ENCODE measurements at places on chromosomes 4 and X. TPM values are rescaled to one million over a fixed set of nuclear protein-coding genes. Genes with fewer than 3 reads are reported as not detected.

Gene PRDM8
- total RNA-seq = 3.7 TPM

Gene TACR3
- not detected for total RNA-seq

Gene PAGE5
- total RNA-seq = not detected

Gene KDM5C
- total RNA-seq = 39.2 TPM

Gene SLC6A8
- 30.5 TPM for total RNA-seq

Gene EIF2S3
- total RNA-seq = 214 TPM

Gene RPA4
- total RNA-seq = not detected

Gene ITIH6
- total RNA-seq = not detected

Gene PRSS12
- 1.0 TPM for total RNA-seq

Gene PCDH18
- total RNA-seq = 1.5 TPM

Gene SMARCA1
- total RNA-seq = 20.1 TPM

Gene H2BW2
- not detected for total RNA-seq

Gene RADX
- total RNA-seq = 1.4 TPM

Gene FTSJ1
- total RNA-seq = 113 TPM

Gene BEX3
- 168 TPM for total RNA-seq

Gene SSX4B
- total RNA-seq = not detected

Gene MAGEB2
- not detected for total RNA-seq

Gene RASGEF1B
- 1.0 TPM for total RNA-seq

Gene SPP1
- 112 TPM for total RNA-seq

Gene GPRASP1
- total RNA-seq = 0.98 TPM

Gene RNF212
- total RNA-seq = 3.5 TPM

Gene GYPA
- total RNA-seq = not detected

Gene BCOR
- total RNA-seq = 24.3 TPM

Gene MAGED4
- 13.2 TPM for total RNA-seq

Gene DGAT2L6
- not detected for total RNA-seq

Gene ANOS1
- 2.3 TPM for total RNA-seq

Gene GIMD1
- not detected for total RNA-seq

Gene ZNF827
- total RNA-seq = 14.1 TPM

Gene ANXA3
- total RNA-seq = 354 TPM

Gene ERAS
- total RNA-seq = not detected

Gene EVC2
- 9.3 TPM for total RNA-seq

Gene RBM47
- 42.9 TPM for total RNA-seq
